A549 treated with Mapracorat at 1 μM for 4 hours (cell line): ENCODE measurements at places on chromosomes 11 and 22. TPM values are rescaled to one million over a fixed set of nuclear protein-coding genes. Genes with fewer than 3 reads are reported as not detected.

The CNGA4 gene
- 0.11 TPM in 1 of 5 replicates, not detected in the others for total RNA-seq

The PLEKHA7 gene
- total RNA-seq, result 44.0 to 52.1 TPM (median 49.4 TPM) in 5 replicates

The OR52I1 gene
- not detected in 5 replicates for total RNA-seq

The APLNR gene
- 0.05 to 0.07 TPM in 2 of 5 replicates, not detected in the others for total RNA-seq

The CD3G gene
- not detected in 5 replicates for total RNA-seq

The TYR gene
- not detected in 5 replicates for total RNA-seq

The LMO2 gene
- total RNA-seq, result 0.36 to 1.1 TPM (median 0.72 TPM) in 5 replicates

The FZD4 gene
- total RNA-seq, result 0.99 to 1.3 TPM (median 1.2 TPM) in 5 replicates

The CADM1 gene
- 19.8 to 23.7 TPM (median 22.2 TPM) in 5 replicates for total RNA-seq

The CDC42BPG gene
- total RNA-seq, result 0.93 to 2.0 TPM (median 1.5 TPM) in 5 replicates

The PTGDR2 gene
- total RNA-seq, result 0.05 to 0.10 TPM (median 0.08 TPM) in 4 of 5 replicates, not detected in the other

The FOLR1 gene
- not detected in 5 replicates for total RNA-seq

The LDHAL6A gene
- not detected in 5 replicates for total RNA-seq

The GPHA2 gene
- total RNA-seq, result not detected in 5 replicates

The C11orf42 gene
- total RNA-seq, result not detected in 5 replicates

The RRAS2 gene
- 52.8 to 62.8 TPM (median 60.1 TPM) in 5 replicates for total RNA-seq

The PKDREJ gene
- total RNA-seq, result not detected in 5 replicates

The GRIA4 gene
- not detected in 5 replicates for total RNA-seq

The WEE1 gene
- 19.7 to 24.5 TPM (median 22.2 TPM) in 5 replicates for total RNA-seq

The OR4A47 gene
- not detected in 5 replicates for total RNA-seq

The DMC1 gene
- total RNA-seq, result 1.9 to 6.7 TPM (median 2.9 TPM) in 5 replicates

The CSNK2A3 gene
- total RNA-seq, result 1.7 to 2.5 TPM (median 2.0 TPM) in 5 replicates

The DNAJB7 gene
- not detected in 5 replicates for total RNA-seq

The NAALADL1 gene
- not detected in 5 replicates for total RNA-seq
